ENCODE measurements at places on chromosomes 5 and 9.
A peak's percentile ranks its signal among the peaks of the same experiment; 100 is the strongest.

GRCh38 chr9:69204849-69205248, 30.8 kb downstream of the TJP2 start:
- peak; percentile 25 for DNase-seq

DNA sequence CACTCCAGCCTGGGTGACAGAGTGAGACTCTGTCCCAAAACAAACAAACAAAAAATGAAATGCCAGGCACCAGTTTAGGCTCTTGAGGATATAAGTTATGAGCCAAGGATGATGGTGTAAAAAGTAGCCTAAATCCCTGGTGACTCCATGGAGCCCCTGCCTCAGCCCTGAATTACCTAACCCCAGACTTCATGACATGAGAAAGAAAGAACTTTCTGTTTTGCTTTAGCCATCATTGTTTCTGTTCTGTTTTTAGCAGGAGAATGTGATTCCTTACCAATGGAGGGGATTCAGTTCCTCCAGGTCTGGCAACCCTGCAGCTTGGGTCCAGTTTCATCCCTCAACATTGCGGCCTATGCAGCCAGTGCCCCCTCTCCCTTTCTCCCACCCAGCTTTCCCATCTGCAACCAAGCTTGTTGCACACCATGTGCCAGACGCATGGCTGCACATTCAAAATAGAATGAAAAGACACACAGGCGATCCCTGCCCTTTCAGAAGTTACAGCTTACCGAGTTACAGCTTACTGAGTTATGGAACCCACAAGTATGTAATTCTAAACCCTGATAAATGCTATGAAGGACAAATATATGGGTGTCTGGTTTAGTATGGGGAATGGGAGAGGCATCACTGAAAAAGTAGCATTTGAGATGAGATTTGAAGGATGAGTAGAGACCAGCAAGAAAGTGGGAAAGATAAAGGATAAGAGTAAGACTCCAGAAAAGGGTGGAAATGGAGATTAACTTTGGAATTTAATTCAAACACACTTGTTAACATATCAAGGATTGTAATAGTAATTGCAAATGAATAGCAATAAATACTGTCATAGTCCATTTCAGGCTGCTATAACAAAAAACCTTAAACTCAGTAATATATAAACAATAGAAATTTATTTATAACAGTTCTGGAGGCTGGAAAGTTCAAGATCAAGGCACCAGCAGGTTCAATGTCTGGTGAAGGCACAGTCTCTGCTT, 6.0 kb upstream of the SEMA5A start:
- no peak for DNase-seq

- DNase-seq = no peak
Observed at GRCh38 chr5:137815202-137815990, 52.3 kb upstream of the MYOT start.

DNA sequence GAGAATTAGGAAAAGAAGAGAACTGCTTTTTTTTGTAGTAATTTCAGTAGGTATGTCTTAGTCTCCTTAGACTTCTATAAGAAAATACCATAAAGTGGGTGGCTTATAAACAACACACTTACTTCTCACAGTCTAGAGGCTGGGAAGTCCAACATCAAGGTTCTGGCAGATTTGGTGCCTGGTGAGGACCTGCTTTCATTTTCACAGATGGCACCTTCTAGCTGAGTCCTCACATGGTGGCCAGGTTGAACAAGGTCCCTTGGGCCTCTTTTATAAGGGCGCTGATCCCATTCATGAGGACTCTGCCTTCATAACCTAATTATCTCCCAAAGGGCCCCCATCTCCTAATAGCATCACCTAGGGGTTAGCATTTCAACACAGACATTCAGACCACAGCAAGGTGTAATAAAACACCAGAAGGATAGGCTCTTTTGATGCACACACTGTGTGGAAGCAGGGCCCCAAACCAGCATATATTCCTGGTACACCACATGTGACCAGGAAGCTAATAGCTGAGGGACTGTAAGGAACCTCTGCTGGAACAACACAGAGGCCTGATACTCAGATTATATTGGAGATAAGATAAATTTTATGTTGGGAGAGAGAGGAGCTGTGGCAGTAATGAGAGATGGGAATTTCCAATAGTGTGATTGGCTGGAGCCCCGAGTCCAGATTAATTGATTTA, 384.9 kb downstream of the RAB3C start:
- DNase-seq = no peak

- no peak for DNase-seq
Observed at GRCh38 chr5:139956342-139956741, 86.8 kb downstream of the NRG2 start.

DNA sequence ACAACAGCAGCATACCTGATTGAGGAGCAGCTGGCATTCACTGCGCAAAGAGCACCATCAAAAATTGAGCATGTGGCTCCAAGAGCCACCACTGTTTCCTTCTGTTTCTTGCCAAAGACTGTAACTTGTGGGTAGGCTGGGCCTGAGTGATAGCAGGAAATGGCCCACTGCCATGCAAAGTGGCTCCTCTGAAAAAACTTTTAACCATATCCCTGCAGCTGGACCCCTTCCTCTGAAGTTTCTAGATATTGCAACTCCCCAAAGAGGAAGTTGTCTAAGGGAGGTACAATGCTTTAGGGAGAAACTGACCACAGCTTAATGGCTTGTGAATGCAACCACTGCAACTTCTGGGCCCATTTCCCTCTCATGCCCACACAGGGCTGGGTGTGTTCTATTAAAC, 355.4 kb upstream of the PDE4D start:
- DNase-seq = peak; percentile 16

DNA sequence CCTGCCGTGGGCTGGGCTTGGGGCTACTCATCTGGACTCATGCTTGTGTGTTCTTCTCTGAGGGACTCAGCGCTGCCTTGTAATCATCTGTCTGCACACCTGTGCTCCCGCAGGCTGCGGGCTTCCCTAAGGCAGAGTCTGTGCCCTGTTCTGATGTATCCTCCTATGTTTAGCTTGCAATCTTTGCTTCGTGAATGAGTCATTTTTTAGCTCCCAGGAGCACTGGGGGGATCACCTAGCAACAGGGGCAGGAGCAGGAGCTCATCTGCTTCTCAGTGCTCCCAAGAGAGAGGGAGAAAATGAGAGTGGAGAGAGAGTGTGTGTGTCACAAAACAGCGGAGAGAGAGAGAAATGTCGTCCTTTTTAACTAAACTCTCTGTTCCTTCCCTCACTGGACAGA, 202.4 kb upstream of the ZNF618 start:
- no peak for DNase-seq

DNA sequence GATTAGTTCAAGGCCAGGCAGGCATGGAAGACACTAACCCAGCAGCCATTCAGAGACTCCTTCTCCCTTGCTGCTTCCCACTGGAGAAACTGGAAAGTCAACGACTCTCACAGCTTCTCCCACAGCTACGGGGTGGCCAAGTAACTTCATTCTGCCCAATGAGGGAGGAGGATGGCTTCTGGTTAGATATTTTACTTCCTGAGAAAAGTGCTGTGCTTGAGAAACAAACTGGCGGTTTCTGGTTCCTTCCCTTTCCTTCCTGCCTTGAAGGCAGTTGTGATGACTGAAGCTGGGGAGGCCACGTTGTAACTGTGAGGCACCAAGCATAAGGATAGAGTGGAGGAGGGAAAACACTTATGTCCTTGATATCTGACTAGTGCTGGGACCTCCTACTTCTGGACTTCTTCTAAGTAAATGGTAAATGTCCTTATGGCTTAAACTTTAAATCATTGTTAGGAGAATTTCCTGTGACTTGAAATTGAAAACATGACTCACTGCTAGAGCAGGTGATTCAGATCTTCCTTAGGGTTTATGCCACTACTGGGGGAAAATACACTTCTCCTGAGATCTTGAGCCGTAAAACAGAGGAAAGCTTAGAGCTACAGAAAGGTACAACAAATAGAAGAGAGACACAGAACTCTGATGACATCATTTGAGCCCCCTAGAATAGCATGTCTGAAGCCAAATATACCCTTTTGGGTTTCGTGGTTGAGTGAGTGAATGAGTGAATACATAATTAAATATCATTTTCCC, 3.1 kb upstream of the GNPDA1 start:
- DNase-seq = no peak

DNA sequence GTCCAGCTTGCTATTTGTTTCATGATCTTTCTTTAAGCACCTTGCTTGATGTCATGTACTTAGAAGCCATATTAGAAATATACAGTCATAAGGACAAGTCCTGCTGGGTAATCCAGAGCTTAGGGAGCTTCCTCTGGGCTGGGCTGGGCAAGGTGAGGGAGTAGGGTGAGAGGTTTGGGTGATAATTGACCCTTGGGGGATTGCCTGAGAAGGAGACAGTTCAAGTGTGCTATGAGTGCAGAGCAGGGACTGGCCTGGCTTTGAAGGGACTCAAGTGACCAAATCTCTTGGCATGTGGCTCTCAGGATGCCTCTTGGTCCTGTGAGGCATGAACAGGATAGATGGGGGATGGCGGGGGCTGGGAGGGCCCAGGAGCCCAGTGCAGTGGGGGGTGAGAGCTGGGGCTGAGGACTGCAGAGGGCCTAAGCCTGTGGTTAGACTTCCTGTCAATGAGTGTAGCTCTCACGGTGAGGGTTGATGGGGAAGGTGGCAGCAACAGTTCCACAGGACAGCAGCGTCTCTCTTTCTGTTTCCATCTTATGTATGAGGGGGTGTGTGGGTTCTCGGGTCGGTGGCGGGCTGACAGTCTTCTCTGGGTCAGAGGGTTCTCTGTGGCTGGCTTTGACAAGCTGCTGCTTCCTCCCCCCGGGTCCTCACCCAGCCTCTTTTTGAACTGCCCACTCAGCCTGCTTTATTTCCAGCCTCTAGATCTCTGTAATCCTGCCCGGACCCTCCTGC, 53.5 kb downstream of the RGS3 start:
- DNase-seq = no peak

GRCh38 chr9:34310215-34310614, 18.9 kb downstream of the KIF24 start:
- no peak for DNase-seq

DNA sequence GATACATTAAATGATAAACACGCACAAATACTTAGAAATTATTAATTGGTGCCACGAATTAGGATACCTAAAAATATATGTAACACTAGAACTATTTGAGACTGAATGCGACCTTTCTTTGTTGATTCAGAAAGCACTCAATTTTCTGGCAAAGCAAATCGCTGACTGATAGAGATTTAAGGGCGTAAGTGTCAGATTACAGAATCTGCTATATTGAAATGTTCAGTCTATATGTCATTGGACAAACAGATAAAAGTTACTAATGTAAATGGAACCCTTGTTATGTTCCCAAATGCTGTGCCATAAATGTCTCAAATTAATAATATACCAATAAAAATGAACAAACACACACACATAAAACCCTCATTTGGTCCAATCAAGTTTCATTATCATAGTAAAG, 137.9 kb downstream of the MPDZ start:
- DNase-seq = no peak

DNA sequence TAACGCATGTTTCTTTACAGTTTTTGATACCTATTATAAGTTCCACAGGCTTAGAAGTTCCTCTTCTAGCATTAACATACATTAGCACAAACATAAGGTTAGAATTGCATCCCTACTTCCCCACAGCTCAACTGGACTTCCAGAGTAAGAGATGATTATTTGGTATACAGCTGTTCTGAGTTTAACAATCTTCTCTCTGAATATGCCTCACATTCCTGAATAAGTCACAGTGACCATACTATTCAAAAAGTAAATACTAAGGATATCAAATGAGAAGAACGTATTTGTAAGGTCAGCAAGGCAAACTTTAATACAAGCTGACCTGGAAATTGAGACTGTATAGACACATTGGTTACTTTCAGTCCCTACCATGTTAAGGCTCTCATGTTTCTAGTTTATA, 21.3 kb downstream of the NR6A1 start:
- DNase-seq = no peak

GRCh38 chr9:112384690-112385089, 4.8 kb downstream of the HSDL2 start:
- DNase-seq = no peak

DNA sequence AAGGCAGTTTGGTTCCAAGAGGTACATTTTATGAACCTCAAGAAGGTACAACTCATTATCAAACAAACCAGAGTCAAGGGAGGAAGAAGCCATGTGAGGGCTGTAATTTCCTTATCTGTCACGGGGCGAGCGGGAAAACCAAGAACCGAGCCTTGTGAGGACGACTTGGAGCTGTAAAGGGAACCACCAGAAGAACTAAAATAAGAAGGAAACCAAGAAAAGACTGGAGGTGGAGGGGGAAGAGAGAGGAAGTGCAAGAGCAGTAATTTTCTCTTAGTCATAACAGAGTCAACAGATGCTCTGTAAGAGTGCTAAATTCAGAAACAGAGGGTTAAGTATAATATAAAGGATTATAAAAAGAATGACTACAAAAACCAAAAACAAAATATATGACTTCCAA, 127.1 kb downstream of the DIRAS2 start:
- DNase-seq = no peak

- no peak for DNase-seq
Observed at GRCh38 chr9:34551751-34552605, 29.2 kb upstream of the ENHO start.

DNA sequence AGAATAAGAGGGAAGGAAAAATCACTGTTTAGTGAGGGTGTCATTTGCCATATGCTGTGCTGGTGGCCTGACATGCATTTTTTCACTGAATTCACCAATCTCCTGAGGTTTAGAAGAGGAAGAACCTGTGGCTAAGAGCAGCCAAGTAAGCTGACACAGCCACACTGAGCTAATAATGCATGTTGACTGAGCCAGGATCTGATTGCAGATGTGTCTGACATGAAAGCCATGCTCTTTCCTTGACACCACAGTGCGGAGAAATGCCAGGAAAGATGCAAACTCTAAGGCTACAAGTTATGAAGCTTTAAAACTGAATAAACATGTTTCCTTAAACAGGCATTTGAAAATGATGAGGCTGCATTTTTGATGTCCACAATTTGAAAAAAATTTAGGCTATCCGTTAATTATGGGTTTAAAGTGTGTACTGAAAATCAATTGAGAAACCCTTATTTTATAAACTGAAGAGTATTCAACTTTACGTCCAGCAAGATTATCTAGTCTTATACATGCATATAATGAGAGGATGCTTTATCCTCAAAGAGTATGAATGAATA, 208.6 kb downstream of the FBN2 start:
- no peak for DNase-seq

- no peak for DNase-seq
Observed at GRCh38 chr9:94818178-94818541, 91.7 kb downstream of the AOPEP start.

DNA sequence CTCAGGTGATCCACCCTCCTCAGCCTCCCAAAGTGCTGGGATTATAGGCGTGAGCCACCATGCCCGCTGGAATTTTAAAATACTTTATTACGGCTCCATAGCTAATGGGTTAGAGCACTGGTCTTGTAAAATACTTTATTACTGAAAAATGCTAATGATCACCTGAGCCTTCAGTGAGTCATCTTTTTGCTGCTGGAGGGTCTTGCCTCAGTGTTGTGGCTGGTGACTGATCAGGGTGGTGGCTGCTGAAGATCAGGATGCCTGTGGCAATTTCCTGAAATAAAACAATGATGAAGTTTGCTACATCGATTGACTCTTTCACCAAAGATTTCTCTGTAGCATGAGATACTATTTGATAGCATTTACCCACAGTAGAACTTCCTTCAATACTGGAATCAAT, 26.0 kb upstream of the GNE start:
- no peak for DNase-seq

- no peak for DNase-seq
Observed at GRCh38 chr9:18903450-18903849, 129.6 kb downstream of the SAXO1 start.

GRCh38 chr9:16572005-16572734, 298.3 kb downstream of the BNC2 start:
- DNase-seq = no peak

- no peak for DNase-seq
Observed at GRCh38 chr9:90778746-90779145, 22.9 kb upstream of the SYK start.

- DNase-seq = no peak
Observed at GRCh38 chr9:109379513-109379912, 58.7 kb upstream of the EPB41L4B start.

GRCh38 chr9:128125580-128126354, 1.8 kb downstream of the PTGES2 start:
- DNase-seq = no peak

Data from left ventricle myocardium inferior (tissue), 1 donor.